ENCODE measurements at places on chromosomes 4 and X. TPM values are rescaled to one million over a fixed set of nuclear protein-coding genes. Genes with fewer than 3 reads are reported as not detected.

CAPN6 gene
- total RNA-seq, result not detected

ADH7 gene
- not detected for total RNA-seq

SYP gene
- 0.73 TPM for total RNA-seq

FHL1 gene
- total RNA-seq, result 32.8 TPM

GRCh38 chr4:77903186-77903585 lies 40.6 kb downstream of the MRPL1 start:
- no peak for DNase-seq

GRCh38 chrX:129781680-129782495 lies 2.1 kb downstream of the SASH3 start:
- DNase-seq, result peak; percentile 57

DNA sequence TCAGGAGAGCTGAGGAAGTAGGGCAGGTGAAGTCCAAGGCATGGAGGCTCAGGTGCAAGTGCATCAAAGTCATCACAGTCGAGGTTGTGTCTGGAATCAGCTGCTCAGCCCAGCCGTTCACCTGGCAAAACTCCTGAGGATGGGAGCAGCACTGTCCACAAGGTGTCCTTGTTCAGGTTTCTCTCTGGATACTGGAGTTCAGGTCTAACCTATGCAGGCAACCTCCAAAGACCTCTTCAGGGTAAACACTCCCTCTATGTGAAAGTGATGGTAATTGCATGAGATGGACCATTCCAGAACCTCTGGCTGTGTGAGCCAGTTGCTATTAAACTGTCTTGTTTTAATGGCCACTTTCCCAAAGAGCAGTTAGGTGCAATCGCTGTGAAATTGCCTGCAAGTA lies 120.2 kb upstream of the PSAPL1 start:
- no peak for DNase-seq

DNA sequence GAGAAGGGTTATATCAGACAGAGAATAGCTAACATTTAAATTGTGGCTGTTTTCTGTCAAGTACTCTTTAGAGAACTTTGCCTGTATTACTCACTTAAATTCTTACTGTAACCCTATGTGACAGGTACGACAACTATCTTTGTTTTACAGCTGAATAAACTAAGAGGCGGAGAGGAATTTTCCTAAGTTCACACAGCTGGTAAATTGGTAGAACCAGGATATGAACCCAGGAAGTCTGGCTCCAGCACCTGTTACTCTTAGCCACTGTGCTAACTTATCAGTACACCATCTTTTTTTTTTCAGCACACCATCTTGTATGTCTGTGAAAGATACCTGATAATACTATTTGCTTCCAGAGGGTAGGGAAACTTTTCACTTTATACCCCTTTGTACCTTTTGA lies 2.0 kb upstream of the SYP start:
- no peak for DNase-seq

DNA sequence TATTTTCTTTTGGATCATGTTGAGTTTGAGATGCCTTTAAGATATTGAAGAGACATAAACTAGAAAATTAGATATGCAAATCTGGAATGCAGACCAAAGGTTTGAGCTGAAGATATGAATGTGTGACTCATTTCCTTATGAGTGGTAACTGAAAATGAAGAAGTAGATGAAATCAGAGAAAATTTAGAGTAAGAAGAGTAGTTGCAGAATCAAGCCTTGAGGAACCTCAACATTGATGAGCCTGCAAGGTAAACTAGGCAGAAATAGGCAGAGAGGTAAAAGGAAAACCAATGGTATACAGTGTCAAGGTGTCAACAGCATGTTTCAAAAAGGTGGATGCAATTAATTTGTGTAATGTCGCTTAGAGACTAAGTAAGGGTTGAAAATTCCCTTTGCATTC lies 142.8 kb downstream of the MOSPD2 start:
- DNase-seq, result no peak

DNA sequence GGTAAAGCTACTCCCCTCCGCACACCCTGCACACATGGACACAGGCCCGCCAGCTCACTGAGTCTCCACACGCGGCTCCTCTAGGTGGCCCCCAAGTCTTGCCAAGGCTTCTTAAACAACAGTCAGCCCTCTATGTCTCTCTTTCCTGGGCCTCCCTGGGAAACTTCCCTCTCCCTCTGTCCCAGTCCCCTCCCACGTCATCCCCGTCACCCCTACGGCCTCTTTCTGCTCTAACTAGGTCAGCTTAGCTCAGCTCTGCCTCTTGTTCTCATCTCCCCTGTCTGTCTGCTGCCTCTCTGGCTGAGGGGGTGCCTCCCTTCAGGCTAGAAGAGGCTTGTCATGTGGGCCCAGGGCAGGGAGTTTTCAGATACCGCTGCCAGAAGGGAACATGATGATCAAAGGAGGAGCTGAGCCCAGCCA lies 38.8 kb downstream of the SEPTIN6 start:
- DNase-seq, result no peak

GRCh38 chrX:79130857-79131256 lies 13.6 kb upstream of the GPR174 start:
- DNase-seq, result no peak
